NCI-H446 (cell line): ENCODE measurements at places on chromosomes 13 and 19.
A peak's percentile ranks its signal among the peaks of the same experiment; 100 is the strongest.

- no peak for DNase-seq
Measured at GRCh38 chr13:32852526-32852925, 163.7 kb upstream of the KL start.

GRCh38 chr19:41753936-41754529 is 1.3 kb upstream of the CEACAM6 start:
- DNase-seq: no peak

DNA sequence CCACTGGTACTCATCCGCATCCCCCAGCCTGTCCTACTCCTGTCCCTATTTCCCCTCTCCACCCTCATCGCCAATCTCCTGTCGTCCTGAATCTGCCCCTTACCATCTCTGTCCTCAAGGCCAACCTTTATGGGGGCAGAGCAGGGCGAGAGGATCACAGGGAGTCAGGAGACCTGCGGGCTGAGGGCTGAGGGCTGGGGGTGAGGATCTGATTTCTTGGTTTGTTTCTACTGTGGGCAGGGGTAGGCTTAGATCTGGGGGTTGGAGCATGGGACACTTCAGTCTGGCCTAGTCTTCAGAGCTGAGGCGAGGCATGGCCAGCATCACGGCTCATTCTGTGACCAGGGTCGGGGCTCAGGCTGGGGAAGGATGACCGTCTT is 16.5 kb upstream of the ERCC1 start:
- DNase-seq: no peak

GRCh38 chr13:110627761-110628476 is 12.6 kb downstream of the NAXD start:
- DNase-seq: no peak

- peak; percentile 59 for DNase-seq
Measured at GRCh38 chr13:34869696-34870095, 72.4 kb upstream of the NBEA start.
